ENCODE measurements at places on chromosomes 13 and 19.

DNA sequence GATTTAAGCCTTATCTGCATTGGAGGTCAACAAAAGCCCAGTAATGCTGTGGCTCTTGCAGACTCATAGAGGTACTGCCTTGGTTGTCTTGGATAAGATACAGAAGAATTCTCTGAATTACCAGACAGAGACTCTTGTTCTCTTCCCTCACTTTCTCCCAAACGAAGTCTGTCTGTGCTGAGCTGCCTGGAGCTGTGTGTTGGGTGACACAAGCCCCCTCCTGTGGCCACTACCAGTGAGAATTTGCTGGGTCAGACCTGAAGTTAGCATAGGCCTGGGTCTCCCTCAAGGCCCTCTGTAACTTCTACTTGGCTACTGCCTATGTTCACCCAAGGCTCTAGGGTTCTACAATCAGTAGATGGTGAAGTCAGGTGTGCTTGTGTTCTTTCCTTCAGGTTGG is 413.0 kb downstream of the PCDH20 start:
- no peaks in the 10 kb centered on the region for H3K36me3 ChIP-seq
- no peaks in the 10 kb centered on the region for H3K27me3 ChIP-seq
- H3K4me1 ChIP-seq: no peaks in the 10 kb centered on the region
- no peak overlapping the region for H3K4me3 ChIP-seq
- DNase-seq: no peak

DNA sequence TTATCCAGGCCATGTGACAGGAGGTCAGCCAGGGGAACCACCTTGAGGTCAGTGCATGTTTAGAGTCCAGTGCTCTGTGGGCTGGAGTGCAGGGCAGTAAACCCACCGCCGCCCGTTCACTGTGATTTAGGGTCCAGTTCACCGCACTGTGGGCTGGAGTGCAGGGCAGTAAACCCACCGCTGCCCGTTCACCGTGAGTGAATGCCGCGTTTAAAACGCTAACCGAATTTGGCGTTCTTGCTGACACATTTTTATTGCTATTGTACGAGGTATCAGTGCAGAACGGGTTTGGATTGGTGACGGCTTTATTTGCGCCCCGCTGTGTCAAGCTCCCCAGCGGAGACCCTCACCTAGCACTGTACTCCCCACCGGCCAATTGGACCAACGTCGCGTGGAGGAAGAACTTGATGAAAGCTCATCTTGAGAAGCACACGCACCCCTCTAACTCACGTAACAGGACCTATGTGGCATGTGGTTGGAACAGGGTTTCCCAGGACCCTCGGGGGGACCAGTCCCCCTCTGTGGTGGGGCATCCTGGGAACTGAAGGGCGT is 27.9 kb downstream of the C13orf46 start:
- no peaks in the 10 kb centered on the region for H3K27me3 ChIP-seq
- no peak overlapping the region for H3K27ac ChIP-seq
- no peak overlapping the region for H3K4me3 ChIP-seq
- DNase-seq: no peak

DNA sequence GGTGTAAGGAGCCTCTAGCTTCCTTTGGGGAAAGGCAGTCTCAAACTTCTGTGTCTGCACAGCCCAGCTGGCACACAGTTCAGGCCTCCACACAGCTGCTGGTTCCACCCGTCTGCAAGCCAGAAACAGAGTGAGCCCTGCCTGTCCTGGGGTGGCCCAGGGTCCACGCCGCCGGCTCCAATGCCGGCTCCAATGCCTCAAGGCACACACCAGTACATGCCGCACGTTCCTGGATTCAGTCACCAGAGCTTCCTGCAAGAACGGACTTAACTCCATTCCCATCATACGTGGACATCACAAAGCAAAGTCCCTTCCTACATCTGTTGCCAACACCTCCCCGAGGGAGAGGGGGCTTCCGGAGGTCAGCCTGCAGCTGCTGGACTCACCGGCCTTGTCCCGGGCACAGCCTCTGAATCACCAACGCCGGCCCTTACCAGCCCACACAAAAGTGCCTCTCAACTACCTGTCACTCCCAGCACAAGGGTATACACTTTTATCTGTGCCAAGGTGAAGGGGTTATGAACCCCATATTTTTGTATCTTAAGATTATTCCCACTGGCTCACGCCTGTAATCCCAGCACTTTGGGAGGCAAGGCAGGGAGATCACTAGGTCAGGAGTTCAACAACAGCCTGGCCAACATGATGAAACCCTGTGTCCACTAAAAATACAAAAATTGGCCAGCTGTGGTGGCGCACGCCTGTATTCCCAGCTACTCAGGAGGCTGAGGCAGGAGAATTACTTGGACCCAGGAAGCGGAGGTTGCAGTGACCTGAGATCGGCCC is 8.5 kb downstream of the SH3GL1 start:
- peaks cover 14% of the 10 kb centered on the region for H3K36me3 ChIP-seq
- H3K27ac ChIP-seq: no peak overlapping the region
- peaks cover 35% of the 10 kb centered on the region for H3K4me1 ChIP-seq
- no peak for DNase-seq
- H3K27me3 ChIP-seq: no peaks in the 10 kb centered on the region

GRCh38 chr13:34030782-34031181 is 212.8 kb downstream of the RFC3 start:
- H3K36me3 ChIP-seq: no peaks in the 10 kb centered on the region
- no peak for DNase-seq
- H3K4me3 ChIP-seq: no peak overlapping the region
- peaks cover 3% of the 10 kb centered on the region for H3K27me3 ChIP-seq
- no peaks in the 10 kb centered on the region for H3K4me1 ChIP-seq

DNA sequence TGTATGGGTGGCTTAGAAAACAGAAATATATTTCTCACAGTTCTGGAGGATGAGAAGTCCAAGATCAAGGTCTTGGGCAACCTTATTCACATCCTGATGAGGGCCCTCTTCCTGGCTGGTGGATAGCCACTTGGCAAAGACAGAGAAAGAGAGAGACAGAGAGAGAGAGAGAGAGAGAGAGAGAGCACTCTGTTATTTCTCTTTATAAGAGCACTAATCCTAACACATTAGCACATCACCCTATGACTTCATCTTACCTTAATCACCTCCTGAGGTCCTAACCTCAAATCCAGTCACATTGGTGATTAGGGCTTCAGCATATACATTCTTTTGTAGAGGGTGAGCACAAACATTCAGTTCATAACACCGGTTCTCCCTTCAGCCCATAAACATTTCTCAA is 430.3 kb downstream of the EFNB2 start:
- no peak overlapping the region for H3K4me3 ChIP-seq
- no peaks in the 10 kb centered on the region for H3K4me1 ChIP-seq
- no peak for DNase-seq
- H3K36me3 ChIP-seq: no peaks in the 10 kb centered on the region
- H3K27ac ChIP-seq: no peak overlapping the region

GRCh38 chr13:99034333-99035085 is 56.6 kb upstream of the DOCK9 start:
- no peaks in the 10 kb centered on the region for H3K4me1 ChIP-seq
- peaks cover 24% of the 10 kb centered on the region for H3K36me3 ChIP-seq
- no peak overlapping the region for H3K27ac ChIP-seq
- H3K27me3 ChIP-seq: no peaks in the 10 kb centered on the region
- no peak overlapping the region for H3K4me3 ChIP-seq

- peak overlapping the region; percentile 100 for H3K27ac ChIP-seq
- H3K4me3 ChIP-seq: peak overlapping the region; percentile 99
- no peak for DNase-seq
- peaks cover 4% of the 10 kb centered on the region for H3K27me3 ChIP-seq
- H3K36me3 ChIP-seq: peaks cover 12% of the 10 kb centered on the region
- H3K4me1 ChIP-seq: peaks cover 22% of the 10 kb centered on the region
Observed at GRCh38 chr19:10603873-10604459, 16.9 kb upstream of the AP1M2 start.

DNA sequence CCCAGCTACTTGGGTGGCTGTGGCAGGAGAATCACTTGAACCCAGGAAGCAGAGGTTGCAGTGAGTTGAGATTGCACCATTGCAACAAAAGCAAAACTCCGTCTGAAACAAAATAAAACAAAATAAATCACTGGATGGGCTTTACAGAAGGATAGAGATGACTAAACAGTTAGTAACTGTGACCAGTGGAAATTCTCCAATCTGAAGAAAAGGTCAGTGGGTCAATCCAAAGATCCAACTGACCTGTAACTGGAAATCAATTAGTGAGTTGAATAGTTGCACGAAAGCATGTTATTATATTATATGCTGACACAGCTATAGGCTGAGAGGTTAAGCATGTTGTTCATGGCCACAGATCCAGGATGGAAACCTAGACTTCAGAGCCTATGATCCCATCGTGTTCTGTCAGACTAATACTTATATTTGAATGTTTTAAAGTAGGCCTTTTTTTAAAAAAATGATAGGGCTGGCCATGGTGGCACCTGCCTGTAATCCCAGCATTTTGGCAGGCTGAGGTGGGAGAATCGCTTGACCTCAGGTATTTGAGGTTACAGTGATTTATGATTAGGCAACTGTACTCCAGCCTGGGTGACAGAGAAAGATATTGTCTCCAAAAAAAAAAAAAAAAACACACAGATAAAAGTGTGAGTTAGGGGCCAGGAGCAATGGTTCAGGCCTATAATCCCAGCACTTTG is 1.4 kb downstream of the ECH1 start:
- H3K27ac ChIP-seq: peak overlapping the region; percentile 88
- no peak for DNase-seq
- H3K36me3 ChIP-seq: peaks cover 23% of the 10 kb centered on the region
- peak overlapping the region; percentile 95 for H3K4me3 ChIP-seq
- H3K4me1 ChIP-seq: peaks cover 27% of the 10 kb centered on the region

- no peaks in the 10 kb centered on the region for H3K36me3 ChIP-seq
- H3K4me1 ChIP-seq: no peaks in the 10 kb centered on the region
- no peak for DNase-seq
- H3K27me3 ChIP-seq: peaks cover 4% of the 10 kb centered on the region
- H3K4me3 ChIP-seq: no peak overlapping the region
- no peak overlapping the region for H3K27ac ChIP-seq
Observed at GRCh38 chr19:11164296-11164695, 8.7 kb upstream of the SPC24 start.

- peaks cover 2% of the 10 kb centered on the region for H3K4me1 ChIP-seq
- DNase-seq: no peak
- H3K4me3 ChIP-seq: no peak overlapping the region
- H3K27me3 ChIP-seq: no peaks in the 10 kb centered on the region
- no peak overlapping the region for H3K27ac ChIP-seq
Observed at GRCh38 chr13:110684388-110685056, 21.4 kb downstream of the CARS2 start.

- no peak for DNase-seq
- no peaks in the 10 kb centered on the region for H3K36me3 ChIP-seq
- H3K4me3 ChIP-seq: no peak overlapping the region
- peaks cover 3% of the 10 kb centered on the region for H3K4me1 ChIP-seq
- peaks cover 3% of the 10 kb centered on the region for H3K27me3 ChIP-seq
Observed at GRCh38 chr19:55468054-55468393, 3.5 kb upstream of the C19orf85 start.

DNA sequence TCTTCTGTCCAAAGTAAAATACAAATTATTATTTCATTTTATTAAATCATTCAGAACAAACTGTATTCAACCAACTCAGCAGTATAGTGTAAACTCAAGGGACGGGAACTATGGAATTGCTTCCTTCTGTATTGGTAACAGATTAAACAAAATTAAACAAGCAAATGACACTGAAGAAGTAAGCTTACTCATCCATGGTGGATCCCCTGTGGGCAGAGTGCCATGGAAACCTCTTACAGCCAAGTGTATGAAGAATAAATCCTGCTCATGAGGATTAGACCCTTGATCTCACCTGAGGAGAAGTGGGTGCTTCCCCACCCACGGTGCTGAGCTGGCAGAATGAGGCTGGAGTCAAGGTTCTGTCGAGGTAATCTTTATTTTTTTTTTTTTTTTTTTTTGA is 18.0 kb upstream of the RFXAP start:
- H3K27me3 ChIP-seq: peaks cover 19% of the 10 kb centered on the region
- H3K4me3 ChIP-seq: no peak overlapping the region
- no peak overlapping the region for H3K27ac ChIP-seq
- no peak for DNase-seq
- no peaks in the 10 kb centered on the region for H3K36me3 ChIP-seq

- peaks cover 13% of the 10 kb centered on the region for H3K4me1 ChIP-seq
- H3K4me3 ChIP-seq: no peak overlapping the region
- no peaks in the 10 kb centered on the region for H3K27me3 ChIP-seq
Observed at GRCh38 chr13:24632382-24633121, 47.7 kb upstream of the ATP12A start.

- H3K4me3 ChIP-seq: peak overlapping the region; percentile 71
- H3K36me3 ChIP-seq: no peaks in the 10 kb centered on the region
- peaks cover 8% of the 10 kb centered on the region for H3K4me1 ChIP-seq
- DNase-seq: no peak
Observed at GRCh38 chr19:35845215-35846037, 6.9 kb downstream of the NPHS1 start.

DNA sequence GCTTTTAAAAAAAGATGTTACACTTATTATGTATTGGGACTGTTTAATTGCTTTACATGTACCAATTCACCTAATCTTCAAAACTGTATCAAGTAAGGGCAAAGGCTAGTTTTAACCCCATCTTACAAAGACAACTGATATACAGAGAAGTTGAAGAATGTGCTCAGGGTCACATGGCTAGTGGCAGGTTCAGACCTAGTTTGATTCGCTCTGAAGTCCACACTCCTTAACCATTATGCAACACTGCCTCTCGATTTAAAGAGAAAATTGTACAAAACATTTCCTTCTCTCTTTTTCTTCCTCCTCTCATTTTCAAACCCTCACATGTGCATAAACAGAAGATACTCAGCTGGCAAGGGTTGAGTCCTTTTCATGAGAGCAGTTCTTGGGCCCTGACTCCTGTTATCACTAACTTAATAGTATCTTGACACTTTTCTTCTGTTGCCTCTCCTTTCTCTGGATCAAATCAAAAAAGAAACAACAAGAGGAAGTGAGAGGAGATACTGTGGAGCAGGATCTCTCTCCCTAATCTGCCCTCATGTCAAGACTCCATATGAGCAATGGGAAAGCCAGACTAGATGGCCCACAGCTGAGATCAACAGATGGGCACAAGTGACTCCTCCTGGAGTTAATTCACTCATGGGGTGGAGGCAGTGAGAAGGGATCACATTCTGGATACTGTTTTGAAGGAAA is 19.0 kb upstream of the N4BP2L1 start:
- no peak for DNase-seq
- peaks cover 4% of the 10 kb centered on the region for H3K36me3 ChIP-seq
- H3K4me3 ChIP-seq: no peak overlapping the region
- peaks cover 12% of the 10 kb centered on the region for H3K4me1 ChIP-seq
- H3K27ac ChIP-seq: no peak overlapping the region

DNA sequence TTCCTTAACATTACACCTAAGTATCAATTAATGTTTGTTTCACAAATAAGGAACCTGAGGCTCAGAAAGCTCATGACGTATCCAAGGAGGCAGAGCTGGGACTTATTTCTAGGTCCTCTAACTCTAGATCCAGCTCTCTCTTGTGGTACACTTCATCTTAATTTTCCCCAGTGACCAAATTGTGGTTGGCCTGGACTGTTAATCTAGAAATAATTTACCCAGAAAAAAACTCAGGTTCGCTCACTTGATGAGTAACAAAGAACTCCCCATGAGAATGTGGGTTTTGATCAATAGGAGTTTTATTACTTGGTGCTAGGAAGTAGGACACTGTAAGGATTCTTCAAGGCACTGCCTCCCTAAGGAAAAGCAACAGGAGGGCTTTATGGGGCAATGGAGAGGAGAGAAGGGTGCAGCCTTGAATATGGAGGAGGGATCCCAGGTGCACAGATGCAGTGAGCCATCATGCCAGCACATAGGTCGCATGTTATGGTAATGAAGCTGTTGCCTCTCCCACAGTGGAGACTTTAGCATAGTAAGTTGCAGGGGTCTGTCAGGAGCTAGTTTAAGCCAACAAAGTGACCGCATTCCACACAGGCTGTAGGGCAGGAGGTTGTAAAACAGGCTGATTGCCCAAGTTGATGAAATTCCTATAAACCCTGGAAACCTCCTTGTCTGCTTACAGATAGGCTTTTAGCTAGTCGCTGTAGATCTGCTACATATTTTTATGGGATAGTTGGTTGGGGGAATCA is 14.7 kb downstream of the RAP2A start:
- no peak overlapping the region for H3K4me3 ChIP-seq
- no peaks in the 10 kb centered on the region for H3K27me3 ChIP-seq
- peaks cover 32% of the 10 kb centered on the region for H3K36me3 ChIP-seq
- no peak overlapping the region for H3K27ac ChIP-seq

All from activated naive CD8-positive, alpha-beta T cell treated with anti-CD3 and anti-CD28 coated beads, Interleukin-2, amount 10 ng/mL, durations not matched to agents 7 days and 5 days (primary cell).